ENCODE measurements at places on chromosomes 6 and 20.
A peak's percentile ranks its signal among the peaks of the same experiment; 100 is the strongest.

DNA sequence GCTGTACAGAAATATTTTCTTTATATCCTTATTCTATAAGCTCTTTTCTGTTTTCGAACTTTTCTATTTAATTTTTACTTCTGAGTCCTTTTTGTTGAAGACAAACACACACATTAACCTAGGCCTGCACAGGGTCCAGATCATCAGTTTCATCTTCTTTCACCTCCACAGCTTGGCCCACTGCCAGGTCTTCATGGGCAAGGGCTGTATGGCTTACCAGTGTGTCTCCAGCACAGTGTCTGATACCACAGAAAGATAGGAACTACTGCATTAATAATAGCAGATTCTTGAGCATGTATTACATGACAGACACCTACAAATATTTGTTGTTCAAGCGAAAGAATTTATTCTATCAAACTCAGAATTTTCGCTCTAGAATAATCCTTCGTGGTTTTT lies 24.4 kb downstream of the QKI start:
- DNase-seq: peak; percentile 23

- no peak for DNase-seq
These were observed 36.4 kb downstream of the CSNK2A1 start for GRCh38 chr20:507006-507758.

DNA sequence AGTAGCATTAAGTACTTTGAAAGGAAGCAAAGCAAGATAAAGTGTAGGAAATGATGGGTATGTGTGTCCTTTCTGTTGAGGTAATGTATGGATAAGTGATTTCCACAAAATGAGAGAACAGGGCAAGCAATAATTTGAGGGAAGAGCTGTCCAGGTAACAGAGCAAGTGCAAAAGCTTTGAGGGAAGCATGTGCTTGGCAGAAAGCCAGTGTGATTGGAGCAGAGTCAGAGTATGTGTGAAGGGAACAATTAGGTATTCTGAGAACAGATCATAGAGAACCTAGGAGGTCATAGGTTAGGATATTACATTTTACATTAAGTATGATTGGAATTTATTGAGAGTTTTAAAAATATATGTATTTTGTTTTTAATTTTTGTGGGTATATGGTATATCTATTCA lies 30.2 kb upstream of the MAN1A1 start:
- DNase-seq: no peak

DNA sequence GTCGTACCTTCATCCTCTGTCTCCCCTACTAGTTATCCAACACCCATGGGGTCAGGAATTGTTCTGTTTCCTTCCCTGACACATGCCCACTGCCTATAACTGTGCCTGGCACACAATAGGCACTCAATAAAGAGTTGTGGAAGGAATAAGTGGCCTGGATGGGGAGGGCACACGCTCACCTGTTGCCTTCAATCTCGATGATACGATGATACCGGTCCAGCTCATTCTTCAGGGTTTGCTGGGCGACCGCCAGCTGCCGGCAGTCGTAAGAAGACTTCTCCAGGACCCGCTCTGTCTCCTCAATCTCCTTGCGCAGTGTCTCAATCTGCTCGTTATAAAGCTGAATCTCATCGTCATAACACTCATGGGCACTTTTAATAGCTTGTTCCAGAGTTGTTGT lies 32.5 kb downstream of the BFSP1 start:
- no peak for DNase-seq

- DNase-seq: no peak
These were observed 248.8 kb downstream of the KHDC1L start for GRCh38 chr6:72976484-72976883.

DNA sequence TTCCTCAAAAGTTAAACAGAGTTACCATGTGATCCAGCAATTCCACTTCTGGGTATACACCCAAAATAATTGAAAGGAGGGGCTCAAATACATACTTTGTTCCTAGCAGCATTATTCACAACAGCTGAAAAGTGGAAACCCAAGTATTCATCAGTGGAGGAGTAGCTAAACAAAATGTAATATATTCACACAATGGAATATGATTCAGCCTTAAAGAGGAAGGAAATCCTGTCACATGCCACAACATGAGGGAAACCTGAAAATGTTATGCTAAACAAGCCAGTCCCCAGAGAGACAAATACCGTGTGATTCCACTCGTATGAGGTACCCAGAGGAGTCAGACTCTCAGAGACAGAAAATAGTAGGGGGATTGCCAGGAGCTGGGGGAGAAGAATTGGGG lies 44.5 kb downstream of the PXDC1 start:
- DNase-seq: no peak

- DNase-seq: no peak
These were observed 8.4 kb downstream of the PSMA7 start for GRCh38 chr20:62134735-62135231.

DNA sequence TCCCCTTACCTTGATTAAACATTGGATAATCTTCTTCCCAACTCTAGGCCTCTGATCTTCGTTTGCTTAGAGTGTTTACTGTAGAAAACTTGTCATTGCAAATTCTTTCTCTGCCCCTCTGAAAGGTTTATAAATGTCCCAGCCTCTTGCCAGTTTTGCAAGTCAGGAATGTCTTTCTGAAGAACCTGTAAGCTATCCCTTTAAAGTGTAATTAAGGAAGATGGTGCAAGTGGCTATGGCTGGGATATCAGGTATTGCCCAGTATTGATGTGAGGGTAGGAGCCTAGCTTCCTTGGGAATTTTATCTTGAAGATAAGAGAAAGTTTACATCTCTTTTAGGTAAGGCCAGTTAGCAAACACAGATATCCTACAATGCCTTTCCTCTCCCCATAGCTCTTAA lies 211.0 kb upstream of the RIMS1 start:
- no peak for DNase-seq

GRCh38 chr6:70886661-70887060 lies 70.2 kb downstream of the B3GAT2 start:
- no peak for DNase-seq

- DNase-seq: no peak
These were observed 441.2 kb upstream of the DEFB115 start for GRCh38 chr20:30816182-30816645.

DNA sequence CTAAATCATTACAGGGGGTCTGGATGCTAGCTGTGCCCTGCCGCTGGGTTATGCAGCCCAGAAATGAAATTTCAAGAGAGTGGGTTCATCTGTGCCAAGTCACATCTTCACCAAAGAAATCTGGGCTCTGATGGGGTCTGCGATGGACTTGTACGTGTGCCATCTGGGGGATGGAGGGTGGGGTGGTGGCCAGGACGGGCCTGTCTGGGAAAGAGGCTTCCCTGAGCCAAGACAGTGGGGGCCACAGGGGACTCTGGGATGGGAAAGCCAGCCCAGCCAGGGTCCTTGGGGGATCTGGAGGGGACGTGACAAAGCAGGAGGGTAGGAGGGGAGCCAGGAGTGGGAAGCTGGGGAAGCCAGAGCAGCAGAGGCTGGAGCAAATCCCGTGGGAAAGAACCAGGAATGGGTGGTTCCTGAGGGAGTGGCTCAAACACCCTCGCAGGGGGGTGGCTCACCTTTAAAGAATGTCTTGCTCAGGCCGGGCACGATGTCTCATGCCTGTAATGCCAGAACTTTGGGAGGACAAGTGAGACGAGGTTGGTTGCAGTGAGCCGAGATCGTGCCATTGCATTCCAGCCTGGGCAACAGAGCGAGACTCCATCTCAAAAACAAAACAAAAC lies 36.3 kb upstream of the SULF2 start:
- DNase-seq: no peak

DNA sequence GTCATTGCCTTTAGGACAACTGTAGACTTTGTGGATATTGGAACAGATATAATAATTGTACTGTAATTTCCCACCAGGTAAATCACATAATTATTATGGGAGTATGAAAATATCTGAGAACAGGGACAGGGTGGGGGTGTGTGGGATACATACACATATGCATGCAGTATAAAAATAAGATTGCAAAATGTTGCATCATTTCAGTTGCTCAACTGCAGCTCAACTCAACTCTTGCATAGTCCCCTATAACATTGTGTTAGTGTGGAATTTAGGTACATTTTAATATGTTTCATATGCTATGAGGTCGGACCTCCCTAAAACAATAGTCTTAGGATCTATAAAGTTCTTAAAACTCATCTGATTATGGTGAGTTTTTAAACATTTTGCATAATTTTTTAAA lies 275.0 kb upstream of the FLRT3 start:
- peak; percentile 79 for DNase-seq

DNA sequence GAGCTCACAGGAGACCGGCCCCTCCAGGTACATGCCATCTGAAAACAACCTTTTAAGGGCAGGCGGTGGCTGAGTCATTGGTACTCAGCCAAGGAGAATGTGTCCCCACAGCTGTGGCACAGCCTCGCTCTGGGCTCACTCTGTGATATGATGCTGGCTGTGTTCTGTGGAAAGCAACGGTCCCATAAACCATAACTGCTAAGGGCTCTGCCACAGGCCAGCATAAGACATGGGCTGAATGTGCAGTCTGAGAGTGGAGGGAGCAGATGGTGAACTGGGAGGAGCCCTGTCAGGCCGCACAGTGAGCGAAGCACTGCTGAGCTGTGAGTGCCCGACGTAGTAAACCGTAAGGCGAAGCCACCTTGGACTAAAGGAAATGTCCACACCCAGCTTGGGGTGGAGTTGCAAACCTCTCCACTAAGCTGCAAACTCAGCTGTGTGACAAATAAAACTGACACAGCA lies 375.8 kb downstream of the THBS2 start:
- no peak for DNase-seq

- no peak for DNase-seq
These were observed 401 bp upstream of the PHF3 start for GRCh38 chr6:63635215-63635587.

- DNase-seq: no peak
These were observed 46.6 kb upstream of the EMILIN3 start for GRCh38 chr20:41413169-41413568.

All from fibroblast of upper back skin (primary cell).